Calu3 (cell line): ENCODE measurements at places on chromosomes 5 and 9.

- no peak for DNase-seq
These were observed 171.9 kb upstream of the ELL2 start for GRCh38 chr5:96133341-96134079.

- DNase-seq = no peak
These were observed 22.0 kb upstream of the DMRTA1 start for GRCh38 chr9:22424616-22425015.

GRCh38 chr9:112921549-112921948 is 30.9 kb upstream of the SLC46A2 start:
- DNase-seq = peak; percentile 7

- no peak for DNase-seq
These were observed 46.0 kb downstream of the CNOT6 start for GRCh38 chr5:180540050-180540694.

DNA sequence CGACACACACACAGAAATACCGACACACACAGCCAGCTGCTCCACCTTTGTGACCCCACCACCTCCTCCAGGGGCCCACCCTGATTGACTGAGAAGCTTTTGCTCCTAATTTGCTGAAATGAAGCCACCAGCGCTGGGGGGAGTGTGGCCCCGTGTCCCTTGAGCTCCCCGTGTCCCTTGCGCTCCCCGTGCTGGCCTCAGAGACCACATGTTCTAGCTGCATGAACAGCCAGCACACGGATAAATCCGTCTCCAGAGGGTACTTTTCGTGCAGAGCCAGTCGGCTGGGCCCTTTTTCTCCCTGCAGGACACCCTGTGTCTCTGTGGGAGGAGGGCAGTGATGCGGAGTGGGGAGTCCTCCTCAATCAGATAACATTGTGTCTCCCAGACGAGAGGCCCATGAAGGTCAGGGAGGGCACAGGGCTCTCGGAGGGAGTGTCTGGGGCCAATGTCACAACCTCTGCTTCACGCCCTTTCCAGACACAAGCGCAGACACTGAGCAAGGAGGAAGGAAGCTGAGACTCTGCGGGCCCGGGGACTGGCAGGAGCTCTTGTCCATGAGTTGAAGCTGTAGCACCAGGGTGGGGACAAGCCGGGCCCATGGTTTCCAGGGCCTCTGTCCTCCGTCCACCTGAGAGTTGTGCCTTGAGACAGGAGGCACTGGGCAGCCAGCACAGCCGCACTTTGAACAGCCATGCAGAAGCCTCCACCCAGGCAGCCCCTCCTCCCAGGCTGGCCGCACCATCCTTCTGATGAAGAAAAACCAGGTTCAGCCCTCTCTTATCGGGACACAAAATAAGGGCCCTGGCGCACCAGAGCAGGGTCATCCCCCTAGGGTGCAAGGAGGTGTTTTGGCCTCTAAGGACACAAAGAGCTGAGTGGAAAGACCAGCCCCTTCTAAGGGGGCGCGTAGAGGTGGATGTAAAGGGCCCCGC is 36.4 kb upstream of the SLC6A19 start:
- no peak for DNase-seq

DNA sequence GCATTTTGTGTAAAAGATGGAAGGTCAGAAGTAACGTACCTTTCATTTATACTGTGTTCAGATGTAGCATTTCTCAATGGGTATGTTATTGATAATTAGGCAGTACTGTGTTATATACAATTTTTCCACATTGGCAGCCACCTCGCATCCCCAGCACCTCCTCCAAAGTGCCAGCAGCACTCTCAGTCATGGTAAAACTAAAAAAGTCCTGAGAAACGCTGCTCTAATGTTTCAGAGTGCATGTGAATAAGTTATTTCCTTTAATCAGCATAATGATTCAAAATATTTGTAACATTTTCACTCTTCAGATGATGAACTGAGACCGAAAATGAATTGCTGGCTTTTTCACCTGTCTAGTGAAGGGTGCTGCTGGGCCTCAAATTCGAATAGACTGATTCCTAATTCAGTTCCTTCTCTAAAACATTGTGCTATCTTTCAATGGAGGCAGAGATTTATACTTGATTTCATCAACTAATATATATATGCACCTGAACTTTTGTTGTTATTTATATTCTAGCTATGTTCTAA is 79.9 kb upstream of the ANKRD55 start:
- DNase-seq = no peak

DNA sequence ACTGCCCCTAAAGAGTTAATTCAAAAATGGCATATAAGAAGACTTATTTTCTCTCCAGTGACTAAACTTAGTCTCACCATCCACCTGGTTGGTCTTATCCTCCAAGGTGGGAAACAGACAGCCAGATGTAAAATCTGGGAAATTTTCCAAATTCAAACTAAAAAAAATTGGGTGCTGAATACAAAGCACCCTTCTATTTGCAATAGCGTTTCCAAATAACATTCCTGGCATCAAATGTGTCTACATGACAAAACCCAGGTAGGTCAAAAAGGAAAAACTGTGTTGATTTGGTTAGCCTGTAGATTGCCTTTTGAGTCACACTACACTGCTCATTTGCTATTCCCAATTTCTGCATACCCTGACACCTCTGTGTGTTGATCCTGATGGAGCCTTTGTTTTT is 252.2 kb downstream of the NR2F1-AS1 start:
- no peak for DNase-seq

DNA sequence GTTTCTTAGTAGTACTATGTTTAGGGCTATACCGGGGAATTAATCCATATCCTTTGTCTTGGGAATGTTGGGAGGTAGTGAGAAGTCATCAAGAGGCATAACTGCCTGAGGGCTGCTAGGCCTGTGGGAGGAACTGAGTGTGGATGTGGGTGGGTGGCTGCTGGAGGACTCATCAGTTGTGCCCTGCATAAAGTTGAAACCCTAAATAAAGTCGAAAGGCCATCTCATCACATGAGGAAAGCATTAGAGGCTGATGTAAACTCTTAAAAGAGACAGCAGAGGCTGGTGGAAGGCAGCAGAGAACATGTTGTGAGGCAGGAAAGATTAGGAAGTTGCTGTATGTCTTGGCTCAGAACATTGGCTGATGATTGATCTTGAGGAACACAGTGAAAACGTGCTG is 143.8 kb downstream of the MAST4 start:
- no peak for DNase-seq

DNA sequence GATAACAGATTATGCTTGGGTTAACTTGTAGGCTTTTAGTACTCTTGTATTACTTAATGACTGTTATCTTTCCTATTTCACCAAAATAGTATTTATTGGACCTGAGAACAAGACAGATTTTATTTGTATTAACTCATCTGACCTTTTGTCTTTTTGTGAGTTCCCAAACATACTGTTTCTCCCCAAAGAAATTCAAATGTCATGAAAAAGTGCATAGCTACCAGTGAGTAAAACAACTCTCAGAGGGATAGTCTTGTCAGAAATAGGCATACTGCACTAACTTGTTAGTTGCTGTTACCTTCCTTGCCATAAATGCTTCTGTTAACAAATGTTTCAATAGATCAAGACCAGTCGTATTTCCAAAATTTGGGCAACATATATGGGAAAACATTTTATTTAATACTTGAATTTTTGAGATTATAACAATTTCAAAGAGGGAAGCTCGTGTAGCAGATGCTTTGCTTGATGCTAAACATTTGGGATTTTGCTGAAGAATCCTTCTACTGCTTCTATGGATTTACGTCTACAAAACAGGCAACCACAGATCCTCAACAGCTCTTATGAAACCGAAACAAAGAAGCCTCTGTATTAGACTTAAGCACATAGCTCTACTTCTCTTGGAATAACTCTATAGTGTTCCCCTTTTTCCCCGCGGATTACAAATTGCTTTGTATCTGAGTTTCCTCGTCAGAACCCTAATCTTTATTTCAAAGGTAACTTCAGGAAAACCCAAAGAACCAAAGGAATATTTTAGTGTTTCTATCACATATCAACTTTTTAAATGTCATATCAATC is 248.8 kb downstream of the MCTP1 start:
- no peak for DNase-seq

DNA sequence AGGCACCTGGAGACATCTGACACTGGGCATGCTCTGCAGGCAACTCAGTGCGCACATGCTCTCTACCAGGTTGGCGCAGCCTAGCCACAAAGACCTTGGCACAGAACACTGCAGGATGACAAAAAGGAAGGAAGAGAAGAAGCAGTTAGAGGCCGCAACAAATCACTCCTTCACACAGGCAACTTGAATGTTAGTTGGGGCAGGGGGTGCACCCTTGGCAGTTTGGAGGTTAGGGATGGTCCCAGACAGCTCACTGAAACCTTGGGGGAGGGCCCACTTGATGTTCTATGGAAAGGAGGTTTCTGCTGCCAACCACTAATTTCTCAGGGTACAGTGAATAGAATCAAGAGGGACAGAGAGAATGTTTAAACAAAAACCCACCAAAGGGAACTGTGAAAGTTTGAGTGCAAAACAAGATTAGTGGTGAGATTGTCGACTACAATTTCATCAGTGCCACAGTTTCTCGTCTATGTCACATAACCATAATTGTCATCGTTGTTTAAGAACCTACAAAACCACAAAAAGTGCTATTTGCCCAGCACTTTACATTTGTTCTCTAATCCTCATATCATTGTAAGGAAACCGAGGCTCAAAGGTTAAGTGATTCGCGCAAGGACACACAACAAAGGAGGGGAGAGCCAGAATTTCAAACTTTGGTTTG is 48.7 kb downstream of the FBXW11 start:
- no peak for DNase-seq

DNA sequence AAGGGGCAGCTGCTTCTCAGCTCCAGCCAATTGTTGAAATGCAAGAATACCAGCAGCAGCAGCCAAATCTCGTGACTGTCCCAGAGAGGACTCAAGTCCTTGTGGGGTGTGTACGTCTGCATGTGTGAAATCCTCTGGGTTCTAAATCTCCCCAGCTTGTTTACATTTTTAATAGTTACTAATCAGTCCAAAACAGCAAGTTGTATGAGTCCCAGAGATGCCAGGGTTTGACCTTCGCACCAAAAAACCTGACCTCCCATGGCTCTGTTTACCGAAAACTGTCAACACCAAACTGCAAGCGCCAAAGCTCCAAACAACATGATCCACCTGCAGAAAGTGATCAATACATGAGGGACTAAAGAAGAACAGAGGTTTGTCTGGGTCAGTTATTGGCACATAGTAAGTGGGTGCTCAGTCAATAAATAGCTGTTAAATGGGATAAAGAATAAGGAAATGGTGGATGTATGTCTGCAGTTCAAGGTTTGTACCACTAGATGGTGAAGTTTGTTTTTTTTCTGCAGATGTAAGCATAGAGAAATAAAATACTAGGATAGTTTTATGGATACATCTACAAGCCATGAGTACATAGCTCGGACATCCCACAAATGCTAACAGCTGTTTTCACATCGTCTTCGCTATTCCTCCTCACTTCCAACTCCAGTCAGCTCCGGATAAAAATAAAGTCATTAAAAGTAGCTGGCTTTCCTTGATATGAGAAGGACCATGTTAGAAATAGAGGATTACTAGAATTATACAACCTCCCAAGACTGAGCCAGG is 85.3 kb upstream of the ADRB2 start:
- DNase-seq = peak; percentile 44

- no peak for DNase-seq
These were observed 109.8 kb upstream of the TXNDC8 start for GRCh38 chr9:110447476-110447875.

DNA sequence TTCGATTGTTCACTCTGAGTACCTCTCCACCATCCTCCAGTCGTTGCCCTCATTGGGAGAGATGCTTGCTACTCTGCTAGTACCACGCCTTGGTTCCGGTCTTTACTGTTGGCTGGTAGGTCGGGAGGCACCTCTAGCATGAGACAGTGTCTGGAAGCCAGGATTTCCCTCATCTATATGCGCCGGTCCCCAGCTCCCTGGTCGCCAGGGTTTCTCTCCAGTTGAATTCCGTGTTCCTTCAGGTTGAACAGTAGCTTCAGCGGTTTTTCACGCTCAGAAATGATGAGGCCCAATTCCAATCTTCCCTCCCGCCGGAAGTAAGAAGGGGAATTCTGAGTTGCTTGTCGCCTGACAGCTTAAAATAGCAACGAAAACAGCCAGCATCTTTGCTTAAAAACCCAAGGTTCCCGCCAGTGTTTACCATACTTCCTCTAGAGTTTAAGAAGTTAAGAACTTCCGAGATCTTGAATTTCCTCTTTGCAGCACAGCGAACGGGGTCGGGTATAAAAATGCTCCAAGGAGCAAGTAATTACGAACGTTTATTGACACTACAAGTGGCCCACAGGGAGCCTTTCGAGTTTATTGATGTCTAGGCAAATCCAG is 1.3 kb upstream of the ST8SIA4 start:
- no peak for DNase-seq

DNA sequence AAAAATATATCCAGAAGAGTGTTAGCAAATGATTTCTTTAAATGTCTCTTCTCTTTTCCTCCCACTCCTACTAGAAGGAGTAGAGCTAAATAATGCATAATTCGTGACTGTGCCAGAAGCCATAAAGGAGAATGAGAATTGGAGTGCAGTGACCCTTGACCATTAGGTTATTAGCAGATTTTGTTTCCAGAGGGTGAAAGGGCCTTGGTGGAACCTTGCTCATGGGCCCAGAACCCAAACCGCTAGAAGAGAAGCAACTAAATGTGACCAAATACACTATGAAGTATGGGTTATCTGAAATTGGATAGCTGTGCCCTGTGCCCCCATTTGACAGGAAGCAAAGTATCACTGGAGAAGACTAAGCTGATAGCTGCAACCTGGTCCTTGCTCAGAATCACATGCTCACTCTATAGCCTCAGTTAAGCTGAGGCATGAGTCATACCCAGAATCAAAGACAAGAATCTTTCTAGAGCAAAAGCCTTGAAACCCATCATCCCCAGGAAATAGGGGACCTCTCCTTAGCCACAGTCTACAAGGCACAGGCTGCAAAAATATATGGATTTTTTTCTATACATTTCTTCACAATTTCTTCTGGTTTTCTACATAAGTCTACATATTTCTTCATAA is 36.3 kb downstream of the CAPSL start:
- DNase-seq = no peak

GRCh38 chr5:134892282-134892681 is 12.6 kb upstream of the PCBD2 start:
- DNase-seq = no peak

DNA sequence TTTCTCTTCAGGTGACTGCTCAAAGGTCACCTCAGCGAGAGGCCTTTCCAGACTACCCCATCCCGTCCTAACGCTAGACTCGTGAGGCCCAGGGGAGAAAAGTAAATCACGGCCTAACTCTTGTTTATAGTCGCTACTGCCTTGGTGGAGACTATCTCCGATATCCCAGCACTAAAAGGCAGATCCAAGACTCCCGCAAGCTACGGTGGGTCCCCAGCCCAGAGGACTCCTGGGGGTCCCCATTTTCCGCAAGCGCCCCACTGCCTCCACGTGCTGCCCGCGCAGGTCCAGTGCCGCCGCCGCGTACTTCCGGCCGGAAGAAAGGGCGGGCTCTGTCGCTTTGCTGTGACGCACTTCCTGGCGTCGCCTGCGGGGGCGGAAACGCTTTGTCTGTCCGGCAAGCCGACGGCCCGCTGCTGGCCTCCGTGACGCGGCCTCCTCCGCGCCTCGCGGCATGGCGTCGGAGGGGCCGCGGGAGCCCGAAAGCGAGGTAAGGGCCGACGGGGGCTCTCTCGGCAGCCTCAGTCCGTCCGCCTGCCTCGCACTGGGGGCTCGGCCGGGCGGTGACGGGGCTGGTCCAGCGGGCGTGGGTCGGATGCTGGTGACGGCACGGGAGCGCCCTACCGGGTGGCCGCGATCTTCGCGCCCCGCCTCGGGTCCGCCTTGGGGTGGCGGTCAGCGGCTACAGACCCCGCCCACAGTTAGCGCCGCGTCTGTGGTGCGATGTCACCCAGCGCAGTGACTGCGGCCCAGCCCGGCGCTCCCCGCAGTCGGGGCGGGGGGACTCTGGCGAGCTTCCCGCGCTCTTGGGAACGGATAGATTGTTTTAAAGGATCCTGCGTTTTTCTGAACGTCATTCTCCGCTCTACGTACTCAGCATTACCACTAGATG is at the start of gene SECISBP2:
Gene SECISBP2, plus strand, starts transcription at position 378 of the 892 bp plus-strand sequence. Its CDS starts 77 bp downstream, at position 455.
- DNase-seq = peak; percentile 93
